Uterus (tissue), 4 donors: ENCODE measurements at places on chromosomes 2 and 18. TPM values are rescaled to one million over a fixed set of nuclear protein-coding genes. Genes with fewer than 3 reads are reported as not detected.
A peak's percentile ranks its signal among the peaks of the same experiment; 100 is the strongest.

Gene CFAP221
- 0.51 TPM for total RNA-seq

Gene LBX2
- not detected for total RNA-seq

Gene SLC9A4
- total RNA-seq, result not detected

- no peak for DNase-seq
Observed at GRCh38 chr18:13276530-13277520, 58.3 kb downstream of the LDLRAD4 start.

DNA sequence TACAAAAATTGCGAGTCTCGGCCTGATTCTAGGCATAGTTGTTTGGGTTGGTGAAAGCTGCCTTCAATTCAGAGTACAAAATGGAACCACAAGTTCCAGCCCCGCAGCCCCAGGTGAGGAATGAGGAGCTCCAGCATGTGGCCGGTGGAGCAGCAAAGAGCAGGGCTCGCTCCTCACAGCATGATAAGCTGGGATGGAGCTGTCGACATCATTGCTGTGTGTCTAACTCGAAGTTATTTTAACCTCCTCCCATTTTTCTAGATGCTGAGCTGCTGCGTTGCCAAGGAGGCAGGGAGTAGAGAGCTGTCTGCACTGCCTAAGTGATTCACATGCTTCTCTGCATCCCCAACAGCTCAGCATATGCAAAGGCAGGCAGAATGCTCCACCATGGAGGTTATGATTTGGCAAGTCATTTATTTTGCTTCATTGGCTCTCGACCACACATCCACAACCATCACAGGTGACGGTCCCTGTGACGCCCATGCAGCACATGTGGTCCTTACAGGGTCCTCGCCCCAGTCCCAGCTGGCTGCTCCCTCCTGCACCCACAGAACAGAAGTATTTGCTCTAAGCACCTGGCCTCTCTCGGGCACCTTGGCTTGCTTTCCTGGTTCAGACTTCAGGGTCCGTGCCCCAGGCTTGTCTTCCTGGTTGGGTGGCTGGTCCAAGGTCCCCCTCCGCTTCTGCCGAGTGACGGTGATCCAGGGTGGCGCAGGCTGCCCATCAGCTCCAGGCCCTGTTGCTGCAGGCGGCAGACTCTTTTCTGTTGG lies 66.0 kb upstream of the MGAT4A start:
- no peak for DNase-seq

DNA sequence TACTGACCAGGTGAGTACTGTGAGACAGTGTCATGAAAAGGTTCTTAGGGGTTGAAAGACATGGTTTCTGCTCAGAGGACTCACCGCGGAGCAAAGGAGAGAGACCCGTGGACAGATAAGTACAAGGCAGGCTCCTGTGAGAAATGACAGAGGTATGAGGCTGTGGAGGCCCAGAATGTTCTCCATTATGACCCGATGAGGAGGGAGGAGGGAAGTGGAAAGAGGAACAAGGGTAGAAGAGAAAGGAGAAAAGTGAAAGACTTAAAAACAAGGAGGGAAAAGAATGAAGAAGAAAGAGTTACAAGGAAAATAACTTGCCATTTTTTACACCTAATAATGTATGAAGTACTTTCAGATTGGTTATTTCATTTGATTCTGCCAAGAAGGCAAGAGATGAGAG lies 29.8 kb downstream of the MAPRE3 start:
- DNase-seq, result no peak

- peak; percentile 21 for DNase-seq
Observed at GRCh38 chr2:72143441-72144273, 4.0 kb downstream of the CYP26B1 start.

GRCh38 chr2:171521361-171522051 lies 768 bp upstream of the CYBRD1 start:
- DNase-seq, result no peak

GRCh38 chr2:55164534-55165480 lies 67.3 kb downstream of the CLHC1 start:
- DNase-seq, result no peak

DNA sequence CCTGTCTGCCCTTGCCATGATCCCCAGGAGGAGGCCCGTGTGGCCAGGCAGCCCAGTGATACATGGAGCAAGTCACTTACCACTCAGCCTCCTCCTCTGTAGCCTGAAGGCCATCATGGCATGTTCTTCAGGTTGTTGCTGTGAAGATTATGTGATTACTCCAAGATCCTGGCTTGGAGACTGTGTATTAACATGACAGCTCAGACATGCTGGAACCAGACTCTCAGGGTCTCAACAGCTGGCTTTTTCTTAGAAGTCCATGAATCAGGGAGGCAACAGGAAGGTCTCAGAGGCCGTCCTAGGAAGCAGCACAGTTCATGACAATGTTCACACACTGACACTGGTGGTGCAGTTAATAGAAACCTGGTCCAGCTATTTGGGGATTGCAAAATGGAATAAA lies 158.6 kb upstream of the TWIST2 start:
- no peak for DNase-seq

DNA sequence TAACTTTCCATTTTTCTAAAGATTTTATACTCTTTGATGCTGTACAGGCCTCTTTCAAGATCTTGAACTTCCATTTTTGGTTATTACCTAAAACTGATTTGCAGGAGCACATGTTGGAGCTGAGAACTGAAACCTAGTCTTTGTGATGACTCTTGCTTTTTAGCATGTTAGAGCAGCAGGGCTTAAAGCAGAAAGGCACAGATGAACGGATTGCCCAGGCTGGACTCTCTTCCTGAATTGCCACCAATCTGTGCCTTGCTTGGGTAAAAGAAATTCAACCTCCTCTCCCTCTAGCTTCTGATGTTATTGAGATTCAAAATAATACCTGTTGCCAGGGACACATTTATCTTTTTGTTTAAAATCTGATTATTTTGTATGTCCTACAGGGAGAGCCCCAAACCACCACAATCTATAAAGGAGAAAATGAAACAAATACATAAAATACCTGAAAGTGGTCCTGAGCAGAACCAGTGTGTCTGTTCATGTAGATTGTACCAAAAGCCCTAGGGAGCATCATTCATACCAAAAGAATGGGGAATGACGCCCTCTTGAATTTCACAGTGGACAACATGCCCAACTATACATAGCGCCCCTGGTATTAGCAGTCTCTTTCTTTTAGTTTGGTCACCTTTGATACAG lies 277.0 kb upstream of the MAP2 start:
- no peak for DNase-seq
